Amniotic epithelial cell (primary cell): ENCODE measurements at places on chromosomes 5 and 9.

DNA sequence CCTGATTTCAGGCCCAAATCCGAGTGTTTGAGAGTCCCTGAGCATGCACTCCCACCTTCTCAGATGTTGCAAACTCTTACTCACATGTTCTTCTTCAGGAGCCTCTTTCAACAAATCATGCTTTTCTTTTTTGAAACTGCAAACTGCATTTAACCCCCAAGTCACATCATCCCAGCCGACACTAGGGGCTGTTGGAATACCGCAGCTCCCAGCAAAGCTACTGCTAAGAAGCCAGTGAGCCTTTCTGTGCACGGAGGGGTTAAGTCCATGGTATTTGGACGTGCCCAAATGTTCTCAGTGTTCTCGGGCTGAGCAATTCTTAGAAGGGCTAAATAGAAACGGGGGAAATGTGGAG is 282.9 kb downstream of the NFIB start:
- DNase-seq: peak; percentile 96

DNA sequence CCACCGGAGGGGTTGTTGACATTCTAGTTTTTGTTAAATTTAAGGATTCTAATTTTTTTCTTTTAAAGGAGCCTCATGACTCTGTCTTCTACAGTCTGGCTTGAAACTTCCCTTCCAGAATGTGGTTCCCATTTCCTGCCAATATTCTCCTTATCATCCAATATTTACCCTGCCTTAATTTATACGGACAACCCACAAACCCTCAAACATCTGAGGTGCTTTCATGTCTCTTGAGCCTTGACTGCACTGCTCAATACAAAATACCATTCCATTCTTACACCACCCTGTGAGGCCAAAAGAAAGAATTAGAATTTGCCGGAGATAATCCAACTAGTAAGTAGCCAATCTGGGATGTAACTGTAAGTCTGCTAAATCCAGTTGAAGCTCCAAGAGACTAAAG is 346.5 kb downstream of the SPOCK1 start:
- DNase-seq: no peak

DNA sequence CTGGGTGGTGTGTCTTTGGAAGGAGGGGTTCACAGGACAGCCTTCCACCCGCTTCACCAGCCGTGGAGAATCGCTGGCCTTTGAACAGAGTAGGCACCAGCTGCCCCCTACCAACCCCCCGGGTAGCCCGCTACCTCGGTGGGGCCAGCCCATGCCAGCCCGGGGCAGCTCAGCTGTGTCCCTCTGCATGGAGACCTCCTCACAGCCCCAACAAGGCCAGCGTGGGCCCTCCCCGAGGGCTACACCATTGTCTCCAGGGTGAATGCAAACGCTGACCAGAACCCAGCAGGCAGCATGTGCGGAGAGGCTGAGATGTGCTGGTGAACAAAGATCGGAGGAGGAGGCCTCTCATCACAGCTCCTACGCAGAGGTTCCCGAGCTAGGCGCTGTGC is 51.9 kb downstream of the LMX1B start:
- DNase-seq: no peak

GRCh38 chr5:609506-609905 is 2.6 kb upstream of the CEP72 start:
- no peak for DNase-seq

DNA sequence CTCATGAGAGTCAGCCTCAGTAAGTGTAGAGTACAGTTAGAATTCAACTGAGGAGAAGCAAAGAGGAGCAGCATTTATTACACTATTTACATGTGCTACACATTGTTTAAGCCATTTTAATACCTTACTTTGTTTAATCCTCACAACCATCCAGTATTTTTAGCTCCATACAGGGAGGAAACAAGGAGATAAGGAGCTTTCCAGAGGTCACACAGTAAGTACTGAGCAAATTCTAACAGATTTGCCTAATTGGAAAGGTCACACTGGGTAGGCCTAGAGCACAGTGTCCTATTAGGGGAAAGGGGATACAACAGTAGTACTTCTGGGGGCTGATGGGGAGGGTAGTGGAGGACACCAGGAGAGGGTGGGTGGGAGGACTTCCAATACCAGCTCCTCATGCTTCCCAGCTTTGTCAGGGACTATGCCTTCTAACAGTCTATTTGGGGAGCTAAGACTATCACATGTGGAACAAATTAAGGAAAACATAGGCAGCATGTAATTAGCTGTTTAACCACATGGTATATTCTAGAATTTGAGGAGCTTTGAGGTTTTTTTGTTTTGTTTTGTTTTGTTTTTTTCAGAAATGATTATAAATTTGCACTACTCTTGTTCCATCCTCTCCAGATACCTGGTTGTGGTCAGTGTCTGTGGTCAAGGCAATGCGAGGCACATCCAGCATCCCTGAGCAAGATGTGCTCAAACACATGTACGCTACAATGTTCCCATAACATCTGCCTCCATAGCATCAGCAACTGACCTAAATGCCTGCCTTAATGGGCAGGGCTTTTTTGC is 96.0 kb upstream of the SLC12A2 start:
- no peak for DNase-seq

DNA sequence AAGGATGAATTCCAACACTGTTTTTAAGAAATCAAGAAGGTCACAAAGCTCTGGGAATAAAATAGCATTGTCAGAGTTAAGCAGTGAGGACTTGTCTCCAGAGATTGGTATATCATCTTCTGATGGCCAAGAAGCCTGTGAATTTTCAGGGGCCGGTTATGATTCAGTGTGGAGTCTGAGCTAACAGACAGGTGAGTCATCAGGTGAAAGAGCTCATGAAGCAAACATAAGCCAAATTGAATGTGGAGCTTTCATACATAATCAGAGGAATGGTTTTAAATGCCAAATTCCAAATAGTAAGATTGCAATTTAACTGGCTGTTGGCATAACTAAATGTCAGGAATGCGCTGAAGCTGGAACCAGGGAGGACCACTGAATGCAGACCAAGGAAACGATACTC is 494.2 kb downstream of the MTRR start:
- no peak for DNase-seq
